ENCODE measurements at places on chromosomes 4 and X.

- no peak for DNase-seq
Measured at GRCh38 chrX:1911401-1912128, 296.7 kb downstream of the ASMT start.

GRCh38 chr4:27315625-27316024 lies 455.0 kb downstream of the STIM2 start:
- no peak for DNase-seq

DNA sequence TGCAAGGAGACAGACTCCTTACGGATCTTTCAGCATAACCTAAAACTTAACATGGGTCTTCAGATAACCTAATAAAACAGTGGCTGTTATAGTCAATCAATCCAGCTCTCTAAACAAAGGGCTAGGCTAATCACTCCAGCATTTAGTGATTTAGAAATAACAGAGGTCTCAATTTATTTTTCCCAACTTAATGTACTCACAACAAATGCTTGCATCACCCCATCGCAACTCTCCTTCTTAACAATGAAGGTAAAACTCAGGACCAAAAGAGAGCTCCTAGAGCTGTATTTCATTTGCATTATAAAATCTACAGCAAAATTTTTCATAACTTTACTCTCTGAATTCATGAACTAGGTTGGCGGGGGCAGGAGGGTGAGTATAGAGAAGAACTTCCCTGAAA lies 1.1 kb downstream of the LIN54 start:
- no peak for DNase-seq

DNA sequence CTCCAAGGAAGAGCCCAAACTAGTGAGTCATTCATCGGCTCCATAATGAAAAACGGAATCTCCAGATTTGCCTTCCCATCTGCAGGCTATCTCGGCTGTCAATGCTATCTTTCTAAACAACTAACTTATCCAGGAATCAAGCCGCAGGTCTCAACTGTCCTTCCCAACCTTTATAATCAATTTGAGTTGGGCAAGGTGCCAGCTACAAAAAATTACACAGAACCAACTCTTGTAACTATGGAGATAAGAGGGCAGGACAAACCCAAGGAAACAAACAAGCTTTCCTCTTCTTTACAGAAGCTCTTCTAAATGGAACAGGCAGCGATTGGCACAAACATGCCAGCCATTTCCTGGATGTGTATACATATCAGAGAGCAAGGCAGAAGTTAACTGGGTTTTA lies 61.2 kb upstream of the RAI2 start:
- DNase-seq = no peak

GRCh38 chr4:6031846-6032245 lies 13.6 kb upstream of the C4orf50 start:
- no peak for DNase-seq

- no peak for DNase-seq
Measured at GRCh38 chr4:120144041-120144440, 77.4 kb upstream of the MAD2L1 start.

GRCh38 chrX:12007881-12008280 lies 130.4 kb upstream of the FRMPD4 start:
- DNase-seq = peak; percentile 8

GRCh38 chrX:147850875-147851274 lies 60.8 kb upstream of the FMR1 start:
- DNase-seq = no peak

DNA sequence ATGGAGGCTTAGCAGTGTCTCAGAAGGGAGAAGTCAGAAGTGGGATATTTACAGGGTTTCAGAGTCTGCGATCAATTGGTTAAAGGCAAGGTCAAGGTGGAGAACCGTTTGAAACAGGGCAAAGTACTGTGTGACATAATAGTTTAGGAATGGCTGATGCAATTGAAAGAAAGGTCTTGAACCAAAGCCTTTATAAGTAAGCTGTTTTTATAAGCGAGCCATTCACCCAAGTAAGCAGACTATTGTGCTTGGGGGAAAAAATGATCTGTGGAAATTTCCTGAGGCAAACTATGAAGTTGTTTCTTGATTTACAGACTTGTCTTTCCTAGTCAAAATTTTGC lies 327.3 kb downstream of the CAMK2D start:
- no peak for DNase-seq

DNA sequence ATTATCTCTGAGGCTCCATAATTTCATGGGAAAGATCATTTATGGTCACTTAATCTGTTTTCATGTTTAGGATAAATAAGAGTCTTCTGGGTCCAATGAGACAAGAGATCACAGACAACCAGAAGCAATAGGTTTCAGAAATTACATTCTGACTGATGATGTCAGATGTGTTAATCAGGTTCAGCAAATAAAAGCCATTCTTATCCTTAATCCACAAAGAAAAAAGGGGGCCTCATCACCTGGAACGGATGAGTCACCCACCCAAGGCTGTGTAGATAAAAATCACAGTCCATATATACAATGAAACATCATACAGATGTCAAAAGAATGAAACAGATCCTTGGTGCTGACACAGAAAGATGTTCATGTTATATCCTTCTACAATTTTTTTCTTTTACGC lies 36.6 kb downstream of the SYTL4 start:
- no peak for DNase-seq

DNA sequence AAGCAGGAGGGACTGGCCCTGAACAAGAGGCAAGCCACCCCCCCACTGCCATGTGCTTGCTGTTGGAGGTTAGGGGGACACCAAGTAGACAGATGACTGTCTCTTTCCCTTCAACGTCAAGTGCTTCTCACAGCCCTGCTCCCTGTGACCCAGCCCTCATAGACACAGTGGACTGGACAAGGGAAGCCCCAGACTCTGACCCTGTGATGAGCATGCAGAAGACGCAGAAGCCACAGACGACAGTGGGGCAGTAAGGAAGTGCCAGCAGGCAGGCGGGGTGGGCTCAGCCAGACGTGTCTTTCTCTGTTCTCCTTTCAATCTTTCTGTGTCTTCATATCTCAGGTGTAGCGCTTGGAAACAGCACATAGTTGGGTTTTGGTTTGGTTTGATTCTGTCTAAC lies 2.4 kb upstream of the L1CAM start:
- DNase-seq = no peak

GRCh38 chrX:2484721-2485648 lies 15.8 kb downstream of the DHRSX start:
- DNase-seq = no peak

DNA sequence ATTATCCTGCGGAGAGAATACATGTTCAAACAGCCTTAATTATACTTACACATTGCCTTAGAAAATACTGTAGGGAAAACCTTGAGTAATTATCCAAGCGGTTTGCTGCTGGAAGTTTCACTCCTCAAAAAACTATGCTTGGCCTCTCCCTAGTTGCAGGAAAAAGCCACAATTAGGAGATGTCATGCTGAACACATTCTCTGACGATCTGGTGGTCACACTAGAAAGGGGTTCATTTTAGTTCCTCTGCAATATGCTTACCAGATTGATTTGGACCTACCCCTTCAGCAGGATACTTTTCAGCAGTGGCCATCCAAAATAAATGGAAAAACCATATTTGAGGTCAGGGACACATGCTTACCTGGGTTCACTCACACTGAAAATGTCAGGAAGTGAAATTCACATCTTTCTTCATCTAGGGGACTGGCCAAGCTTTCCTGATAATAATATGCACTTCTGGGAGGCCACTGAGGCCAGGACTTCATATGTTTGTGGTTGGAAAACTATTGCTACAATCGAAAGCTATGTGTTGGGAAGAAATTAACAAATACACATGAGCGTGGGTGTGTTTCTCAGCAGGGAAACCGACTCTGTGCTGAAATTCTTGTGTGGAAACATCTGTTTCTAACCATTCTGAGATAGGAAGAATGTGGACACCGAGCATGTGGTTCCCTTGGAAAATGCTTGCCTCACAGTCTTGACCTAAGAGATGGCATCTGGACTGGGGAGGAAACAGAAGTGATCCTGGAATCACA lies 68.8 kb downstream of the ATXN3L start:
- no peak for DNase-seq

- DNase-seq = no peak
Measured at GRCh38 chrX:72348247-72348979, 42.7 kb upstream of the CITED1 start.

- no peak for DNase-seq
Measured at GRCh38 chr4:89551191-89551590, 243.6 kb upstream of the GPRIN3 start.

- DNase-seq = no peak
Measured at GRCh38 chr4:5784960-5785611, 74.1 kb downstream of the EVC start.

GRCh38 chr4:15894921-15895916 lies 43.3 kb downstream of the FGFBP1 start:
- DNase-seq = no peak

GRCh38 chrX:133838761-133839676 lies 146.4 kb downstream of the GPC3 start:
- no peak for DNase-seq

DNA sequence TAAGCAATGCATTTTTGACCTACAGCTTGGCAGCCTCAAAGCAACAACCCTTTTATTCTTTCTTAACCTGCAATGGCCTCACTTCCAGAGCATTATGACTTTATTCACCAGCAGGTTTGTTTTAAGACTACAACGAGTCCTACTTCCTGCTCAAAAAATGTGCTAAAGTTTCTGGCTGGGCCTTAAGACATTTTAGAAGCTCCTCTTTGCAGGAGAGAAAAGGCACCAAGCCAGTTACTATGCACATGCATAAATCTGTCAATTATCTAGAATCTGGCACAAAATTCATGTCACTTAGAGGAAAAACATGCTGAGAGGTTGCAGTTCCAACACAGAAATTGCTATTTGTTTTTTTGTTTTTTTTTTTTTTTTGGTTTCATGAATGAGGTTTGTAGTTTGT lies 223.0 kb upstream of the EPHA5 start:
- no peak for DNase-seq
